ENCODE measurements at places on chromosomes 5 and 9.

GRCh38 chr5:81163651-81164050 is 69.5 kb upstream of the CKMT2 start:
- no peak for DNase-seq

DNA sequence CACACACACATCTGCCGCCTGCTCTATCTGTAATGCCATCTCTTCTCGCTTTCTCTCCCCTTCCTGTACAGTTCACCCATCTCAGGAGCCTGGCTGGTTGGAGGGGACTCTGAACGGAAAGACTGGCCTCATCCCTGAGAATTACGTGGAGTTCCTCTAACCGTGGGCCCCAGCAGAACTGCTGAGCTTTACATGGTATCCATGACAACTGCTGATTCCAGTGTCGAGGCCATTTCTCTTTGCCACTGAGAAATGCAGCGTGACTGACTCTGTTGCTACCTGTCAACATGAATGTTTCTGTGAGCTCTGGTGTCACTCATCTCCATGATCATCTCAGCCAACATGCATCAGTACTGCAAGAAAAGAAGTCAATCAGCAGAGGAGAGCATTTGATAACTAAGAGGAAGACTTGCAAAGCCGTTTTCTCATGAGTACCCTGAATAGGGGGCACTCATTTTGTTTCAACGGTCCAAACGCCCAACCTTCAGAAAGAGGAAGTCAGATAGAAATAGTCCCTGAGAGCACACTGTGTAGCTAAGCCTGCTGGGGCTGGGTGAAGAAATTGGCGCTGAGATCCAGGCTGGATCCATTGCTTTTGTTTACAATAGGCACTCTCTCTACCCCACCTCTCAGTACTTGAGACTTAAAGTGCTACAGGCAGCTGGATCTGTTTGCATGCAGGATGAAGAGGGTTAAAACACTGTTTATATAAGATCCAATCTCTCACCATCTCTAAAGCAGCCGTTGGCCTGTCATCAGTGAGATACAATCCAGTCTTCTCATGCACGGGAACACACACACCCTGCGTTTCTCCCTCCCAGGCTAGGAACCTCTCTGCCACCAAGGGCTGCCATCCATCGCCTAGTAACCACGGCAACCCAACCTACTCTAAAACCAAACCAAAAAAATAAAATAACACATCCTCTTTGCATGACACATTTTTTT is 180.9 kb downstream of the NR3C1 start:
- peak; percentile 55 for DNase-seq

GRCh38 chr5:136094913-136095641 is 37.6 kb upstream of the SMAD5 start:
- no peak for DNase-seq

GRCh38 chr9:109193974-109194556 is 27.0 kb upstream of the FRRS1L start:
- no peak for DNase-seq

- peak; percentile 51 for DNase-seq
These were observed 53.8 kb downstream of the CDC14B start for GRCh38 chr9:96565671-96566497.
